ENCODE measurements at places on chromosomes 13 and 19. TPM values are rescaled to one million over a fixed set of nuclear protein-coding genes. Genes with fewer than 3 reads are reported as not detected.

GNA15 gene
- 4.2 TPM for polyA plus RNA-seq

STK11 gene
- polyA plus RNA-seq = 31.2 TPM

COL4A2 gene
- polyA plus RNA-seq = 83.5 TPM

TJP3 gene
- 158 TPM for polyA plus RNA-seq

DNA sequence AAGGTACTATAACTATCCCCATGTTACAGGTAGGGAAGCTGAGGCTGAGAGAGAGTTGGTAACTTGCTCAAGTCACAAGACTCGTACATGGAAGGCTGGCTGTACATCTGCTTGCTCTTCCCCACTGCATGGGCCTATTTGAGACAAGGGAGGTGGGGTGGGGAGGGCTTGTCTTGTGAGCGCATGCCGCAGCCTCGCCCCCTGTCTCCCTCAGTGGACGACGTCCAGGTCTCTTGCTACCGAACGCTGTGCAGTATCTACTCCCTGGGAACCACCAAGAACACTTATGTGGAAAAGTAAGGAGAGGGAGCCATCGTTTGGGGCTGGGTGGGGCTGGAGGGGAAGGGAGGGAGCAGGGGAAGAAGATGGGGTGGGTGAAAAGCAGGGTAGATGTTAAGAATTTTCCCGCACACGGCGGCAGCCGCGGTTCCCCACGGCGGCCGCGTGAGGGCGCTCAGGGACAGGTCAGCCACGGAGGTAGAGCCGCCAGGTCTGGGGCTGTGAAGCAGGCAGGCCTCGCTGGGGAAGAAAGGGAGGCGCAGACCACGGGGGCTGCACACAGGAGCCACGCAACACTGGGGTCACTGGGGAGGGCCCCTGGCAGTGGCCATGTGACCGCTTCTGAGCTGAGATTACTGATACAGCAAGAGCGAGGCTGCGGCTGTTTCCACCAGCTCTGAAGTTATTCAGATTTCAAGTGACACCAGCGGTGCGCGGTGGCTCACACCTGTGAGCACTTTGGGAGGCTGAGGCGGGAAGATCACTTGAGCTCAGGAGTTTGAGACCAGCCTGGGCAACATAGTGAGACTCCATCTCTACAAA is 81.5 kb downstream of the RYR1 start:
- no peaks in the 10 kb centered on the region for H3K27me3 ChIP-seq
- peak; percentile 73 for DNase-seq
- no peaks in the 10 kb centered on the region for H3K36me3 ChIP-seq
- H3K4me1 ChIP-seq = no peaks in the 10 kb centered on the region

DNA sequence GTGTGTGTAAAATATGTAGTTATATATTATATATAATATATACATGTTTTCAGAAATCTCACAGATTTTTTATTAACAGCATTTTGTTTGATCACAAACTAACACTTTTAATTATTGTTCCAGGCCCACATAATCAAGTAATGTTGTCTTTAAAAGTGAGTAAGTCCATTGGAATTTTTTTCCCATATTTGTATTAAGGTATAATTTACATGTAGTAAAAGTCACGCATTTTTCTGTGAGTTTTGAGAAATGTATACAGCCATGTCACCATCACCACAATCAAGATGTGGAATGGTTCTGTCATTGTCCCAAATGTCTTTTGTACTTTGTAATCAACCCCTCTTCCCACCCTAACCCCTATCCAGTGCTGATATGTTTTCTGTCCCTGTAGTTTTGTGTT is 120.0 kb upstream of the RFC3 start:
- H3K27ac ChIP-seq = no peak overlapping the region
- H3K4me1 ChIP-seq = no peaks in the 10 kb centered on the region
- H3K4me3 ChIP-seq = no peak overlapping the region
- no peaks in the 10 kb centered on the region for H3K27me3 ChIP-seq
- no peak for DNase-seq
- H3K36me3 ChIP-seq = no peaks in the 10 kb centered on the region

DNA sequence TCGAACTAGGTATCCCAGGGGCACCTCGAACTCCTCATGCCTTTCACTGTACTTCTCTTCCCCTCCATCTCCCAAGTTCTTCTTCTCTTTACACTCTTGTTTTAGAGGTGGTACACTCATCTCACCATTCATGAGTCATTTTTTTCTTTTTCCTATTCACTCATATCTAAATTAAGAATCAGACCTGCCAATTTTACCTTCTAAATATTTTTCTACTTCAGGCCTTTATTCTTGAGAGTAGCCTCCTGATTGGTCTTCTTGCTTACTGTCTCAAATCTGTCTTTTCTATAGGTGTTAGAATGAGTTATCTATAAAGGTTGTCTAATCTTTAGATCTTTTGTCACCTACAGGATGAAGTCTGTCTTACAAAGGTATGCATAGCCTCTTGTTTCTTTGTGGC is 20.7 kb downstream of the TDRD3 start:
- DNase-seq = no peak
- H3K27ac ChIP-seq = no peak overlapping the region
- no peaks in the 10 kb centered on the region for H3K36me3 ChIP-seq
- H3K4me3 ChIP-seq = no peak overlapping the region

- DNase-seq = no peak
- peaks cover 23% of the 10 kb centered on the region for H3K36me3 ChIP-seq
- no peaks in the 10 kb centered on the region for H3K27me3 ChIP-seq
- H3K4me1 ChIP-seq = no peaks in the 10 kb centered on the region
- H3K27ac ChIP-seq = no peak overlapping the region
Measured at GRCh38 chr13:32446773-32447465, 19.0 kb upstream of the N4BP2L1 start.

DNA sequence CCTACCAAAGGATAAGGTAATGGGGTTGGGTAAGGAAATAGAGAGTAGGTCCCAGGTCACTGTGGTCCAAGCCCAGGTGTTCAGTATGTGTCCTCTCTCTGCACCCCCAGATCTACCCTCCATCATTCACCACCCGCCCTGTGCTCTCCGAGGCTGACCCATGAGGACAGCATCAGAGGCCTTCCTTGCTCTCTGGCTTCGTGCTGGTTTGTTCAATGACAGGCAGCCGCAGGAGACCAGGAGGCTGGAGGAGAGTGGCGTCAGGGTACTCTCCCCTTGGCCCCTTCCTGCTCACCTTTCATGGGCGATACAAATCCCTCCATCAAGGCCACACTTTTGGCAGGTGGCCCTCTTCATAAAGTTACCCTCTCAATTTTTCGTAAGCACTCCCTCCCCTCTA is 1.7 kb downstream of the TUBA3C start:
- no peak for DNase-seq
- H3K27ac ChIP-seq = no peak overlapping the region
- H3K4me1 ChIP-seq = no peaks in the 10 kb centered on the region
- no peaks in the 10 kb centered on the region for H3K27me3 ChIP-seq
- H3K36me3 ChIP-seq = no peaks in the 10 kb centered on the region
- no peak overlapping the region for H3K4me3 ChIP-seq

GRCh38 chr13:82654861-82655855 is 1227.1 kb downstream of the SLITRK1 start:
- DNase-seq = peak; percentile 89
- no peaks in the 10 kb centered on the region for H3K4me1 ChIP-seq
- no peaks in the 10 kb centered on the region for H3K27me3 ChIP-seq
- H3K4me3 ChIP-seq = no peak overlapping the region
- H3K27ac ChIP-seq = peak overlapping the region; percentile 34

- no peaks in the 10 kb centered on the region for H3K36me3 ChIP-seq
- peaks cover 41% of the 10 kb centered on the region for H3K4me1 ChIP-seq
- H3K27me3 ChIP-seq = no peaks in the 10 kb centered on the region
- H3K27ac ChIP-seq = peak overlapping the region; percentile 87
- no peak for DNase-seq
- H3K4me3 ChIP-seq = no peak overlapping the region
Measured at GRCh38 chr13:24269821-24270220, 39.6 kb upstream of the C1QTNF9 start.

GRCh38 chr13:67308004-67308772 is 78.1 kb upstream of the PCDH9 start:
- no peaks in the 10 kb centered on the region for H3K4me1 ChIP-seq
- H3K36me3 ChIP-seq = no peaks in the 10 kb centered on the region
- no peaks in the 10 kb centered on the region for H3K27me3 ChIP-seq

DNA sequence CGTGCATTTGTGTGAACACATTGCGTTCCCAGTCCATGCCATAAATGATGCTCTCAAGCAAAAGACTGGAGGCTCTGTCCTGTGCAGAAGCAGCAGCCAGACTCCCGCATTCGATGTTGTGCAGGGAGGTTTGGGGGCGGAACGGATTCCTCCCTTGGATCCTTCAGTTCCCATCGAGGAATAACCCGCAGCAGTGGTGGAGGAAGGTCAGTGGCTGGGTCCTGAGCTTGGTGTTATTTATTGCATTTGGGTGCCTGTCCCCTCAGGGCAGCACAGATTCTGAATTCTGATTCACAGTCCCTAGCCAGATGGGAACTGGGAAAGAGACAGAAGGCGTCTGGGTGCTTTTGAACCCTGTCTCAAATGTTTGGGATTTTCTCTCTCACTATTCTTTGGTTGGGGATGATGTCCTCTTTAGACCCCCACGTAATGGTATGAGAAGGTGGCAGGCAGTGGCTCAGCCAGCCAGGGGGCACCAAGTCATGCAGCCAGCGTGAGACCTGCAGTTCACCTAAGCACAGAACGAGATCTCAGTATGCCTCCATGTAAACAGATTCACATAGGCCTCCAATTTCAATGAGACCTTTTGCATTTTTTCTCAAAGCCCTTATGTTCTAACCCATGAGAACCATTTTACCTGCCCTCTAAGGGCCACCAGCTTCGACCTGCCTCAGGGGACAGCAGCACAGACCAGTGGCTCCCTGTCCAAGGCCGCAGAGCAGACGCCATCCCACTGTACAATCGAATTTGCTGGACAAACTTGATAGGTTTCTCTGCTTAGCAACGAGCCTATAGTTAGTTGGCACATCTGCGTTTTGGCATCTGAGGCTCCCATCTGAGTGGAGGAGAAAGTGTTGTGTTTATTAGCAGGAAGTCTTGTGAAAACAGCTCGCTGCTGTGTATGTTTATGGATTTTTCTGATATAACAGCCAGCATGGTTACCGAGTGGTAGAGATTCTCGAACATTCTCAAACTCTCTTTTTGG is 17.8 kb downstream of the KCTD15 start:
- peaks cover 4% of the 10 kb centered on the region for H3K36me3 ChIP-seq
- H3K4me3 ChIP-seq = no peak overlapping the region
- no peaks in the 10 kb centered on the region for H3K27me3 ChIP-seq

- no peak overlapping the region for H3K27ac ChIP-seq
- no peaks in the 10 kb centered on the region for H3K27me3 ChIP-seq
- no peak overlapping the region for H3K4me3 ChIP-seq
- no peaks in the 10 kb centered on the region for H3K36me3 ChIP-seq
Measured at GRCh38 chr13:58324161-58324560, 692.6 kb downstream of the PCDH17 start.

- peak; percentile 76 for DNase-seq
- peaks cover 48% of the 10 kb centered on the region for H3K27me3 ChIP-seq
- H3K4me1 ChIP-seq = peaks cover 4% of the 10 kb centered on the region
- peak overlapping the region; percentile 28 for H3K27ac ChIP-seq
Measured at GRCh38 chr19:18433015-18433691, 4.8 kb downstream of the ISYNA1 start.

DNA sequence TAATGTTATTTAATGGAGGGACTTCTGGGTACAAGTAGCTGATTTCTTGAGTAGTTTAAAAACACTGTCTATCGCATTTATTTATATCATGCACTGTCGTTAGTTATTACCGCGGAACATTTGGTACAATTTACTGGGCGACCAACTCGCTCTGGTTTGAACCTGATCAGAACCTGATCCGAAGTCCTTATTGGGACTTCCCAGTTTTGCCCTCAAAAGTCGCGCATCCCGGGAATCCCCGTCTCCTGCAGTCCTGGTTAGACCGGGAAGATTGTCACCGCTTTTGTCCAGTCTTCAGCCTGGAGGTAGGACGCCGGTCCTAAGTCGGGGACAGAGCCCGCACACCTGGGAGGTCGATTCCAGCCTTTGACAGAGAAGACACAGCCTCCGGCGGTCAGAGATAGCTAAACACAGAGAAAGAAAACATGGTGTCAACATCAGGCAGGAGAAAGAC is 694 bp downstream of the CLN5 start:
- H3K27ac ChIP-seq = peak overlapping the region; percentile 93
- H3K4me3 ChIP-seq = peak overlapping the region; percentile 52
- no peaks in the 10 kb centered on the region for H3K36me3 ChIP-seq
- H3K27me3 ChIP-seq = no peaks in the 10 kb centered on the region
- no peak for DNase-seq
- peaks cover 19% of the 10 kb centered on the region for H3K4me1 ChIP-seq

DNA sequence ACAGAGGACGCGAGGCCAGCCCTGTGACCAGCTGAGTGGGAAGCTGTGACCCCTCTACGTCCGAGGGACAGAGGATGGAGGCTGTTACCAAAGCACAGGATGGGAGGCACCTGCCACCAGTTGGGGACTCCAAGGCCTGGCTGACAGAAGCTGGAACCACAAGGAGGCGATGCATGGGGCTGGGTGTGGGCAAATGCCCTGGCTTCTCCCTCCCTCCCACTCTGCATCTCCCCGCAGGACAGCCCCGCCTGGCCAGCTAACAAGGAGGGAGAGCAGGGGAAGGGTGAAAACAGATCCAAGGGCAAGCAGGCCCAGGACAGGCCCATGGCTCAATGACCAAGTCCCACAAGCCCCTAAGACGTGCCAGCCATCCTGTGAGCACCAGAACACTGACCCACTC is 28.6 kb downstream of the AKT2 start:
- DNase-seq = no peak
- H3K27me3 ChIP-seq = no peaks in the 10 kb centered on the region
- H3K36me3 ChIP-seq = peaks cover 23% of the 10 kb centered on the region
- H3K4me3 ChIP-seq = no peak overlapping the region

DNA sequence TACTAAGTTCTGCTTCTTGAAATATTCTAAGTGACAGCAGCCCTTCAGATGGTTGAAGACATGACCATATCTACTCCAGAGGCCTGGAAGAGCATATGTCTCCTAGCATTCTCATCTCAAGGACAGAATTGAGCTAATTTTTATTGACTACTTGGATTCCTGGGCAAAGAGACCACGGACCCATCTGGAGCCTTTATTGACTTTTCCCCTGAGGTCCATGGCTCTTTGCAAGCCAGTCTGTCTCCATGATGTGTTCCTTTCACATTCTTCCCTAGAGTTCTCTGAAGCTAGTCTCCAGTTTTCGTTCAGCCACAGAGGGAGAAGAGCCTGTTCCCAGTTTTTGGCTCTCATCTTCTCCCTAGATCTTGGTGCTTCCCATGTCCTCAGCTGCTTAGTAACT is 202.7 kb downstream of the PCCA start:
- no peaks in the 10 kb centered on the region for H3K27me3 ChIP-seq
- H3K4me3 ChIP-seq = no peak overlapping the region
- H3K27ac ChIP-seq = no peak overlapping the region
- H3K4me1 ChIP-seq = no peaks in the 10 kb centered on the region
- H3K36me3 ChIP-seq = no peaks in the 10 kb centered on the region

DNA sequence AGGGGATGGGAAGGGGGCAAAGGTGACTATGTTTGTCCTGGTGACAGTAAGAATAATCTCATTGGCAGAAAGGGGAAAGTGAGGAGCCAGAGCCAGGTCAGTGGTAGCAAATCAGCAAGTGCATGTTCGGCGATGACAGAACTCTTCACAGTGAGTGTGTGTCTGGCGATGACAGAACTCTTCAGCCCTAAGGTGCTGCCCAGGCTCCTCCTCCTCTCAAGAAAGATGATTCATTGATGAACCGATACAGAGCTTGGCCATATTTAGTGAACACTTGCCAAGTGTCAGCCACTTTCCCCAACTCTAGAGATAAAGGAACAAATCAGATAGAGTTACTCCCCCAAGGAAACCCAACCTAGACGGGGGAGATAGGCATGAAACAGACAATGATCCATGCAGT is 199.3 kb upstream of the UBL3 start:
- no peak overlapping the region for H3K27ac ChIP-seq
- no peak for DNase-seq
- H3K4me1 ChIP-seq = no peaks in the 10 kb centered on the region
- H3K4me3 ChIP-seq = no peak overlapping the region
- H3K36me3 ChIP-seq = no peaks in the 10 kb centered on the region

All from sigmoid colon (tissue), 7 donors.